Liver (tissue), 10 donors: ENCODE measurements at places on chromosomes 16 and 17. TPM values are rescaled to one million over a fixed set of nuclear protein-coding genes. Genes with fewer than 3 reads are reported as not detected.

DNA sequence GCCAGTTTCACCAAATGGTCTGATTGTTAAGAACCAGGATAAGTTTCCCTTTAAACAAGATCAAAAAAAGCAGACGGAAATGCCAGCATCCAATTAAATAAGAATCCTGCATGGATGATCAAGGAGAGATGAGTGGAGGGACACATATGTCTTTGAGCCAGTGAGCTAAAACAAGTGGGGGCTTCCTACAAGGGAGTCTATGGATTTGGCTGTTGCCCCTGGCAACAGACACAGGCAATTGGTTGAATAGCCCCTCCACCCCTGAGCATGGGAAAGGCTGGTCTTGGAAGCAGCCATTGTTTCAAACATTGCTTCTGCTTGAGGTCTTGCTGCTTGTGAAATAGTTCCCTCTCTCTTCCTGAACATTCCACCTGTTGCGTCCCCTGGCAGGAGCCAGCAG is 374.7 kb upstream of the ERCC4 start:
- no peaks in the 10 kb centered on the region for H3K4me1 ChIP-seq
- no peak overlapping the region for H3K4me3 ChIP-seq
- H3K27ac ChIP-seq: no peak overlapping the region
- no peaks in the 10 kb centered on the region for H3K27me3 ChIP-seq
- no peak for DNase-seq

Gene EFCAB5
- not detected for polyA plus RNA-seq

DNA sequence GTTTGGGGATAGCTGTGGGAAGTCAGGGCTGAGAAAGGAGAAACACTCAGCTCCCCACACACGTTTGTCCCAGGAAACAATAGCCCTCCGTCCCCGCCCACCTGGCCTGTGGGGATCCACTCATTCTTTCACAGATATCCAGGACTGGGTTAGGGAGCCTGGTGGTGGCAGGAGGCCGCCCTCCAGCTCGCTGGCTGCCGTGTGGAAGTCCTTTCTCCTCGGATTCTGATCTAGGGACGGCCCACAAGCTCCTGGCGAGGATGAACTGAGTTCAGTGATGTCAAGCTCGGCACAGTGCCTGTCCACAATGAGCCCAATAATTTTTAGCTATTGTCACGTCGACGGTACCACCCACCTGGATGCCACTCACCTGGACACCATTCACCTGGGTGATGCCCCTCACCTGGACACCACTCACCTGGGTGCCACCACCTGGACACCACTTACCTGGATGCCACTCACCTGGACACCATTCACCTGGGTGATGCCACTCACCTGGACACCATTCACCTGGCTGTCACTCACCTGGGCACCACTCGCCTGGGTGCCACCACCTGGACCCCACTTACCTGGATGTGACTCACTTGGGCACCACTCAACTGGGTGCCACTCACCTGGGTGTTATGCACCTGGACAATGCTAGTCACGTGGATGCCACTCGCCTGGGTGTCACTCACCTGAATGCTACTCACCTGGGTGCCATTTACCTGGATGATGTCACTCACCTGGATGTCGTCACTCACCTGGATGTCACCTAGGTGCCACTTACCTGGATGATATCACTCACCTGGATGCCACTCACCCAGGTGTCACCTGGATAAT is 172.5 kb upstream of the FOXF1 start:
- no peak for DNase-seq
- no peak overlapping the region for H3K4me3 ChIP-seq
- H3K36me3 ChIP-seq: no peaks in the 10 kb centered on the region
- no peaks in the 10 kb centered on the region for H3K27me3 ChIP-seq
- no peak overlapping the region for H3K27ac ChIP-seq

GRCh38 chr17:82910041-82910481 is 70.2 kb upstream of the ZNF750 start:
- no peak overlapping the region for H3K4me3 ChIP-seq
- no peaks in the 10 kb centered on the region for H3K27me3 ChIP-seq
- DNase-seq: no peak
- no peaks in the 10 kb centered on the region for H3K4me1 ChIP-seq
- H3K27ac ChIP-seq: no peak overlapping the region
- H3K36me3 ChIP-seq: peaks cover 6% of the 10 kb centered on the region

DNA sequence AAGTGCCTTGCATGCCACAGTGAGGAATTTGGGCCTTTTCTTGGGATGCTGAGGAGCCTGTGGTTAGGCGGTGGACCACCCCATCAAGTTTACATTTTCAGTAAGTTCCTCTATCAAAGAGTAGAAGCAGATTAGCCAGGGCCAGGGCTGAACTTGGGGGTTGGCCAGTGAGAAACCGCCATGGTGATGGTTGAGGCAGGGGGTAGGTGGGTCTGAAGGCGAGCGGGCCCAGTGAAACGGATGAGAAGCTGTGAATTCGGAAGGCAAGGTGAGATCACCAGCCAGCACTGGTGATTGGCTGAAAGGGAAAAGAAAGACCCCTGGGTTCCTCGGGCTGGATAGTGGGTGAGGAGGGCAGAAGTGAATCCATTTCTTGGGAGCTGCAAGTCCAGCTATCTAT is 311.4 kb downstream of the CBLN1 start:
- no peak overlapping the region for H3K27ac ChIP-seq
- H3K4me1 ChIP-seq: no peaks in the 10 kb centered on the region
- H3K4me3 ChIP-seq: no peak overlapping the region
- no peaks in the 10 kb centered on the region for H3K36me3 ChIP-seq
- no peaks in the 10 kb centered on the region for H3K27me3 ChIP-seq
- no peak for DNase-seq

DNA sequence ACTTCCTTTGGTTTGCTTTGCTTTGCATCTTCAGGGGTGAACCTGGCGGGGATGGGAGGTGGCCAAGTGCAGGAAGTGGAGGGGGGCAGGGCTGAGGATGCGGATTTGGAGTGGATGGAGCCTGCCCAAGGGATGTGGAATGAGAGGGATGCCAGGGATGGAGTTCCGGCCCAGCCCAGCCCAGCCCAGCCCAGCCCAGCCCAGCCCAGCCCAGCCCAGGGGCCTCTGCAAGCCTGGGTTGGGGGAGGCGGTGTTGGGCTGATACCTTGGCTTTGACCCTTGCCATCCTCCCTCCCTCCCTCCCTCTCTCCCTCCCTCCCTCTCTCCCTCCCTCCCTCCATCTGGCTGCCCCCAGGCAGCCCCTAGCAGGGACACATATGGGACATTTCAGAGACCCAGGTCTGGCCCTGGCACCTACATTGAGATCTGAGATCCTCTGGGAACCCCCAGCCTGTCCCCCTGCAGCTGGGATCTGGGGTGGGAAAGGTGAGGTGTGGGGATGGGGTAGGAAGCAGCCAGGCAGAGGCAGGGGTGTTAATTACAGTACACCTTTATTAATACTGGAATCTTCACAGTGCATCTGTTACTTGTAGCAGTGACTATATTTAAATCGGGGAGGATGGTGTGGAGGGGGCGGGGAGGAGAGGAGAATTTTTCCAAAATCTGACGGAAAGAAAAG is 14.5 kb downstream of the IL34 start:
- DNase-seq: no peak
- no peaks in the 10 kb centered on the region for H3K27me3 ChIP-seq
- peaks cover 19% of the 10 kb centered on the region for H3K36me3 ChIP-seq
- H3K4me3 ChIP-seq: no peak overlapping the region
- no peak overlapping the region for H3K27ac ChIP-seq

GRCh38 chr17:42997390-42997983 is 732 bp upstream of the RPL27 start:
- DNase-seq: no peak
- H3K4me3 ChIP-seq: peak overlapping the region; percentile 2
- no peaks in the 10 kb centered on the region for H3K27me3 ChIP-seq
- H3K4me1 ChIP-seq: peaks cover 13% of the 10 kb centered on the region

- H3K4me1 ChIP-seq: no peaks in the 10 kb centered on the region
- no peak for DNase-seq
- H3K27me3 ChIP-seq: no peaks in the 10 kb centered on the region
- H3K4me3 ChIP-seq: no peak overlapping the region
These were observed 53.9 kb upstream of the MON1B start for GRCh38 chr16:77137045-77137444.
